Body of pancreas (tissue), 4 donors: ENCODE measurements at places on chromosomes 2 and 18.
A peak's percentile ranks its signal among the peaks of the same experiment; 100 is the strongest.

- DNase-seq, result no peak
- H3K27ac ChIP-seq, result no peak overlapping the region
- H3K36me3 ChIP-seq, result no peaks in the 10 kb centered on the region
- no peaks in the 10 kb centered on the region for H3K4me1 ChIP-seq
- no peaks in the 10 kb centered on the region for H3K27me3 ChIP-seq
Measured at GRCh38 chr2:227460070-227460485, 11.9 kb upstream of the AGFG1 start.

DNA sequence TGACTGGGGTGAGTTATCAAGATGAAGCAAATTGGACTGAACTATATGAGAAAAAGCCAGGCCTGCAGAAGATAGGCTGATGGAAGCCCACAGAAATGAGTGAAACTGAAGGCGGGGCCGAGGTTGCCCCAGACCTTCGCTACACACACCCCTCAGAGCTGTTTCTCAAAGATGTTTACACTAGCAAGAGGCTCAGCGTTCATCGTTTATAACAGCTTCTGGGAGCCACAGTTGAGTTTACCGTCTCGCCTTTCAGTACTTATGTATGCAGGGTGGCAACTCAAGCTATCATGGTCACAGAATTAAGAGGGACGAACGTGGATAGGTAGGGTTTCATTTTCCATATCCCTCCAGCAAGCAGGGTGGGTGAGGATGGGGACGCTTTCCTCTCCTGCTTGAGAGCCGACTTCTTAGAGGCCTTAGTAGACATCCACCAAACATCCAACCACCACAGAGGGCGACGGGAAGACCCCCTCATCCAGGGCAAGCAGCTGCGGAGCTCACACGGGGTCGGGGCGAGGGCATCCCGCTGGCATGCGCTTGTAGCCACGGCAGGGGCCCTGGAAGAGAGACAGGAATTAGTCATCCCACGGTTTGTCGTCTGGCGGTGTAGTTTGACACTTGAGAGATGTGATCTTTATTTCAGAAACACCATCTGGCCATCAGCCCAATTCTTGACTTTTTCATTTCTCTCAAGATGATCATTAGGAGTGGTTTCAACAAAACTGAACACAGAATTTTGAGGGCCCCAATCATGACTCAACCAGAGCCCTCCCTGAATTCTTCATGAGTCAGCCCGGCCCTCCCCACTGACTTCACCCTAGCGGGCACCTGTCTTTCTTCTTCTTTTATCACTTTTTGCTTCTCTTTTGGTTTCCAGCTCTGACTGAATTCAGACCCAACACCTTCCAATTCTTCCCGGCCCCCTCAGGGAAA lies 109.1 kb upstream of the CTDP1 start:
- peak; percentile 3 for DNase-seq
- H3K27me3 ChIP-seq, result peaks cover 5% of the 10 kb centered on the region
- H3K36me3 ChIP-seq, result no peaks in the 10 kb centered on the region
- no peak overlapping the region for H3K4me3 ChIP-seq
- H3K27ac ChIP-seq, result no peak overlapping the region

- no peak overlapping the region for H3K27ac ChIP-seq
- DNase-seq, result no peak
- no peak overlapping the region for H3K4me3 ChIP-seq
- no peaks in the 10 kb centered on the region for H3K27me3 ChIP-seq
- H3K36me3 ChIP-seq, result no peaks in the 10 kb centered on the region
- H3K4me1 ChIP-seq, result no peaks in the 10 kb centered on the region
Measured at GRCh38 chr2:187459256-187459655, 11.2 kb upstream of the CALCRL start.

GRCh38 chr2:227829337-227829736 lies 15.7 kb downstream of the CCL20 start:
- no peaks in the 10 kb centered on the region for H3K36me3 ChIP-seq
- no peaks in the 10 kb centered on the region for H3K4me1 ChIP-seq
- H3K4me3 ChIP-seq, result no peak overlapping the region
- DNase-seq, result no peak

- H3K4me3 ChIP-seq, result no peak overlapping the region
- H3K36me3 ChIP-seq, result no peaks in the 10 kb centered on the region
- H3K4me1 ChIP-seq, result no peaks in the 10 kb centered on the region
- no peak overlapping the region for H3K27ac ChIP-seq
- DNase-seq, result no peak
- H3K27me3 ChIP-seq, result no peaks in the 10 kb centered on the region
Measured at GRCh38 chr2:192500550-192501200, 305.9 kb upstream of the TMEFF2 start.

- no peaks in the 10 kb centered on the region for H3K27me3 ChIP-seq
- H3K27ac ChIP-seq, result no peak overlapping the region
- no peak for DNase-seq
Measured at GRCh38 chr2:227509824-227510619, 38.1 kb downstream of the AGFG1 start.

DNA sequence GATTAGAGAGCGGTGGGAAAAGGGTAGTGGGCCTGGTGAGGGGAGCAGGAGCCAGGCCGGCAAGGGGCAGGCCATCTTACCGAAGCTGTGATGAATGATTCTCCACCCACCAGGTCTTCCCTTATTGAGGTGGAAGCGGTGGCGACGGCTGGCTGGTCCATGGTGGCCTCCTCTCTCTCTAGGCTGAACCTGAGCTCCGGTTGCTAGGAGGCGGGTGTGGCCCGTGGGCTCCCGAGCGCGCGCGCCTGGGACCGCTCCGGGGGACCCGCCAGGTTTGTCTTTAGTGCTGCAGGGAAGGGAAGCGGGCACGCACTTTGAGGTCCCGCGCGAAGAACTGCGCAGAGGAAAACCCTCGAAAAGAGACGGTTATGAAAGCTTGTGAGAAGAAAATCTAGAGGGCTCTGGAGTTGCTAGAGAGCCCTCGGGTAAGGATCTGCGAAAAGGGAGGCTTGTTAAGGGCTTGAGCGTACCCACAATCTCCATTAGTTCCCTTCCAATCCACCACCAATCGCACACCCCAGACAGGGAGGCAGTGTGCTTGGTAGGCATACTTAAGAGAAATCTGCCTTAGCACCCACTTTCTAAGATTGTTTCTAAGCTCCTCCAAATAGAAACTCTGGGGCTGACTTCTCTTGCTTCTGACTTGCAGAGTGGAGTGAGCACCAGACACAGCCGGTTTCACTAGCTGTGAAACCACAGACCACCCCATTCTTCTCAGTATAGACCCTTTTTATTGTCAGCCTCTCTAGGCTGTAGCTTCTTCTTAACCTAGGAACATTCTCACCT lies at the start of gene STPG4:
STPG4 (minus strand) TSS at position 218 of the 786 bp plus-strand sequence; CDS start at position 161, 57 bp downstream.
- no peaks in the 10 kb centered on the region for H3K4me1 ChIP-seq
- no peak for DNase-seq
- no peak within 1 kb of the TSS for H3K27ac ChIP-seq
